Activated T-cell treated with anti-CD3 and anti-CD28 coated beads, Interleukin-2, amount 50 U/mL, for 72 hours (primary cell): ENCODE measurements at places on chromosomes 12 and 14. TPM values are rescaled to one million over a fixed set of nuclear protein-coding genes. Genes with fewer than 3 reads are reported as not detected.
A peak's percentile ranks its signal among the peaks of the same experiment; 100 is the strongest.

DNA sequence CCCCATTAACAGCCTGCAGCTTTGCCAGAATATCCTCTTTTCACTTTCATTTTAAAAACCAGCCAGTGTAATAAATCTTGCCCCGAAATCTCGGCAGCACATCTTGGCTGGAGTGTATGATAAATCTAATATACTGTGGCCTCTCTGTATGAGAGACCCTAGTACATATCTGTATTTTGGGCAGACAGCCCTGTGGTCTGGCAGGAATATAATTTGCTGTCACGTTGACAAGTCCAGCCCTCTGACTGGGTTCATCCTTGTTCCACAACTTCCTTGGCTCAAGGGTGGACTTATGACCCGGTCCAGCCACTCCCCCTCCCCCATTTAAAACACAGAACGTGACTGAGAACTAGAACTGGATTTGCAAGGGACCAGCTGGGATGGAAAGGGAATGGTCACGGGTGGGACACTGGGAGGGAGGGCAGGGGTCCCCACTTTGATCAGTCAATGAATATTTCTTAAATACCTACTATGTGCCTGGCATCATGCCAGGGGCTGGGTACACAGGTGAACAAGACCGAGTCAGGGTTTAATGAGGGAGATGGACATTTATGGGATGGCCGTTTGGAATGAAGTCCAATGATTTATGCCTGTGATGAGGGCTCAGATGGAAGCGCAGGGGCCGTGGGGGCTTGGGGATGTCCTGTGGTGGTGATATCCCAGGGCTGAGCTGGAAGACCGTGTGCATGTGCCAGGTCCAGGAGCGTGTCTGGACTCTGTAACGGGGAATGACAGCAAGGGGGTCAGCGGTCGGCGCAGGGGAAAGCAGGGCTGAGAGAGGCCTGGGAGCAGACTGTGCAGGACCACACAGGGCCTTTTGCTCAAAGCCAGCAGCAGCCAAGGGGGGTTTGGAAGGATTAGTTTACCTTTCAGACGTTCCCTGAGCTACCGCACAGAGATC is 190.5 kb downstream of the PHETA1 start:
- no peaks in the 10 kb centered on the region for H3K4me1 ChIP-seq
- no peak overlapping the region for H3K4me3 ChIP-seq
- H3K27ac ChIP-seq, result no peak overlapping the region
- no peak for DNase-seq
- H3K36me3 ChIP-seq, result no peaks in the 10 kb centered on the region

DNA sequence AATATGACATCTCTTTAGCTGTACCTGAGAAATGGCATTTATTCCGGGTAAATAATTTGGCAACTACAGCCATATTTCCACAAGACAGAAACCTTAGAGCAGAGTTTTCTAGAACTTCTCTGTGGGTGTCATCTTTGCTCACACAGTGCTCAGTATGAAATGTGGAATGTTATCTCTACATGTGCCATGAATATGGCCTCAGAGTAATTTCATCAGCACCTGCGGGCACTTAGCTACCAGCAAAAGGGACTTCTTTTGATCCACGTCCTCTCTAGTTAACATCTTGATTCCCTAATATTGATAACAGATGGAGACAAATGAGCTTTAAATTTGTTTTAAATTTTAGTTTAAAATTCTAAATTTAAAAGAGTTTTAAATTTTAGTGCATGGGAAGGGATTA is 2.9 kb upstream of the ATG14 start:
- no peaks in the 10 kb centered on the region for H3K36me3 ChIP-seq
- no peak for DNase-seq
- H3K27me3 ChIP-seq, result no peaks in the 10 kb centered on the region
- H3K4me3 ChIP-seq, result no peak overlapping the region

GRCh38 chr14:58565832-58566231 is 71.9 kb upstream of the DACT1 start:
- H3K4me1 ChIP-seq, result peaks cover 18% of the 10 kb centered on the region
- H3K27me3 ChIP-seq, result no peaks in the 10 kb centered on the region
- no peak for DNase-seq
- no peak overlapping the region for H3K4me3 ChIP-seq
- H3K36me3 ChIP-seq, result no peaks in the 10 kb centered on the region

GRCh38 chr12:66688846-66689439 is 10.1 kb upstream of the GRIP1 start:
- DNase-seq, result peak; percentile 35
- no peak overlapping the region for H3K27ac ChIP-seq
- H3K36me3 ChIP-seq, result no peaks in the 10 kb centered on the region

- peaks cover 11% of the 10 kb centered on the region for H3K27me3 ChIP-seq
- H3K4me1 ChIP-seq, result no peaks in the 10 kb centered on the region
These were observed 17.1 kb downstream of the ANO2 start for GRCh38 chr12:5927732-5928516.

- no peaks in the 10 kb centered on the region for H3K27me3 ChIP-seq
- no peak for DNase-seq
- H3K27ac ChIP-seq, result no peak overlapping the region
- no peaks in the 10 kb centered on the region for H3K36me3 ChIP-seq
- no peak overlapping the region for H3K4me3 ChIP-seq
- H3K4me1 ChIP-seq, result no peaks in the 10 kb centered on the region
These were observed 128.3 kb downstream of the SLC35F4 start for GRCh38 chr14:57737598-57737997.

- no peak overlapping the region for H3K27ac ChIP-seq
- DNase-seq, result no peak
- H3K27me3 ChIP-seq, result peaks cover 6% of the 10 kb centered on the region
- no peaks in the 10 kb centered on the region for H3K4me1 ChIP-seq
These were observed 33.6 kb upstream of the CRY1 start for GRCh38 chr12:107126796-107127481.

GRCh38 chr12:62537551-62537950 is 70.9 kb downstream of the MON2 start:
- peaks cover 5% of the 10 kb centered on the region for H3K36me3 ChIP-seq
- H3K4me1 ChIP-seq, result peaks cover 4% of the 10 kb centered on the region
- DNase-seq, result no peak
- H3K27me3 ChIP-seq, result no peaks in the 10 kb centered on the region

GRCh38 chr14:96349286-96350075 is 13.7 kb downstream of the ATG2B start:
- H3K4me3 ChIP-seq, result no peak overlapping the region
- peaks cover 13% of the 10 kb centered on the region for H3K4me1 ChIP-seq
- H3K36me3 ChIP-seq, result peaks cover 1% of the 10 kb centered on the region
- DNase-seq, result no peak
- no peaks in the 10 kb centered on the region for H3K27me3 ChIP-seq

GRCh38 chr12:93199831-93200236 is 177.9 kb upstream of the NUDT4 start:
- H3K27ac ChIP-seq, result no peak overlapping the region
- H3K27me3 ChIP-seq, result peaks cover 20% of the 10 kb centered on the region
- H3K4me1 ChIP-seq, result no peaks in the 10 kb centered on the region
- no peak overlapping the region for H3K4me3 ChIP-seq
- H3K36me3 ChIP-seq, result no peaks in the 10 kb centered on the region

DNA sequence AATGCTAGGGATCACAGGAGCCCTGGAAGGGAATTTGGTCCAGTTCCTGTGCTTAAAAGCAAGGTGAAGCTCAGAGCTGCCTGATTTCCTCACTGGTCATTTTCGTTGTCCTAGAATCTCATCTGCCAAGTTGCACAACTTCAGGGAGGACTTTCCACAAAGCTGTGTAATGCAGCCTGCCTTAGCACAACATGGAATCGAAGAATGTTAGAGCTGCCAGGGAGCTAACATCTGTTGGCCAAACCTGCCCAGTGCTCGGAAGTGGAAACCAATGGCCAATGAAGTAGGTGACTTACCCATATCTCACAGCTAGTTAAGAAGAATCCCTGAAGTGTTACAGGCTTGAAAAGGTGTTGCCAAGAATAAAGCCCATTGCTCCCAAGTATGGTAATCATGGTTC is 79.9 kb upstream of the SSTR1 start:
- no peaks in the 10 kb centered on the region for H3K27me3 ChIP-seq
- H3K4me1 ChIP-seq, result peaks cover 37% of the 10 kb centered on the region
- H3K4me3 ChIP-seq, result no peak overlapping the region
- no peak overlapping the region for H3K27ac ChIP-seq

DNA sequence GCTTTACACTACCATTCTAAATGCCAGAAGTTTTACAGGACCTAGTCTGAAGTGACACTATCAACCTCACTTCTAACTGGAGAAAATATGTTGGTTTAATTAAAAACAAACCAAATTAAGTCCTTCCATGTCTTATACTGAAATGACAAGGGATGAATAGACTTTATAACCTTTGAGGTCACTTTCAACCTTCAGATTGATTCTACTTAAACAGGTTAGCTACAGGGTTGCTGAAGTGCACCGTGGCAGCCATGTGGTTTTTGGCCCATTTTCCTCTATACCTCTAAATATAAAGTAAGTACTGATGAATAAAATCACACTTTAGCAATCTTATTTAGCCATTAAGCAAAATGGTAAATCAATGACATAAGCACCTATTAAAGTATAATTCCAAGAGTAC is 3.9 kb downstream of the SLC38A2 start:
- H3K4me1 ChIP-seq, result peaks cover 84% of the 10 kb centered on the region
- no peaks in the 10 kb centered on the region for H3K27me3 ChIP-seq
- H3K36me3 ChIP-seq, result peaks cover 34% of the 10 kb centered on the region
- no peak for DNase-seq

DNA sequence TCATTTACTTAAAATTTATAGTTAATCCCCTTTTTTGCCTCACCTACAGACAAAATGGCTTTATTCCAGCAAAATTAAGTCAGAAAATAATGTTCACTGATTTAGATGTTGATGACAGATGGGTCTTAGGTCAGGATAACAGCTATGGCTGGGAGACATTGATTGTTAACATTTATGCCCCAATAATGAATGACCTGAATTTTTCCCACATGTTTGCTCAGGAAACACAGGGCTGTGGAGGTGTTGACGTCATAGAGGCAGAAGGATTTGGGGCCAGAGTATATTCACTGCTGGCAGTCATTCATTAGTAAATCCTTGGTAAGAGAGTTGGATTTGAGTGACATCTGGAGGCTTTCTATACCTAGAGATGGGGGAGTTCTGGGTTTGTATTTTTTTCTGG is 121.3 kb downstream of the PDE3A start:
- H3K27ac ChIP-seq, result no peak overlapping the region
- no peaks in the 10 kb centered on the region for H3K36me3 ChIP-seq
- DNase-seq, result no peak
- H3K4me3 ChIP-seq, result no peak overlapping the region

GRCh38 chr14:91866511-91867295 is 633 bp downstream of the TC2N start:
- H3K4me3 ChIP-seq, result peak overlapping the region; percentile 92
- peaks cover 98% of the 10 kb centered on the region for H3K4me1 ChIP-seq
- H3K27me3 ChIP-seq, result no peaks in the 10 kb centered on the region
- H3K36me3 ChIP-seq, result no peaks in the 10 kb centered on the region
- peak overlapping the region; percentile 99 for H3K27ac ChIP-seq

GRCh38 chr12:26188641-26189040 is 6.7 kb upstream of the SSPN start:
- H3K4me3 ChIP-seq, result no peak overlapping the region
- no peak for DNase-seq
- H3K4me1 ChIP-seq, result peaks cover 9% of the 10 kb centered on the region
- H3K36me3 ChIP-seq, result no peaks in the 10 kb centered on the region
- peaks cover 52% of the 10 kb centered on the region for H3K27me3 ChIP-seq

RASAL1 gene
- 13.4 TPM for total RNA-seq

ENDOU gene
- 0.44 TPM for total RNA-seq

SMOC1 gene
- total RNA-seq, result not detected

FGD6 gene
- 1.2 TPM for total RNA-seq

ABCD2 gene
- total RNA-seq, result 10.0 TPM
